CD8-positive, alpha-beta T cell (primary cell): ENCODE measurements at places on chromosomes 5 and 9.

DNA sequence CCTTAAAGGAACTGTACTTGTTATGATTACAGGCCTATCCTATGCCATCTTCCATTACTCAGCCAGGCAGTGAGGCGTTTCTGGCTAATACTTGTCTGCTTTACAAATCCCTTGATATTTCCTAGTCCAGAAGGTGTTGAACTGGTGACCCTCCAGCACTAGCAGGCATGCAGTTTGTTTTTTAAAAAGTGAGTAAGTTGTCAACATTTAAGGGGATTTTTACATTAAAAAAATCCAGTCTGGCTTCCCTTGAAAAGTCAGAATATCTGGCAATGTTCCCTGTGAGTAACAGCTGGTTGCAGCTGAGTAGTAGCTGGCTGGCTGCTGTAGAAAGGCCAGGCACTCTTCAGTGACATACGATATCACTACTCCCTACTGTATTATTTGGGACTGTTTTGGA, 21.8 kb downstream of the GRIN3A start:
- no peak for DNase-seq

- no peak for DNase-seq
Observed at GRCh38 chr5:36701085-36701698, 94.8 kb downstream of the SLC1A3 start.

- no peak for DNase-seq
Observed at GRCh38 chr5:123425431-123425830, 2.2 kb upstream of the CEP120 start.

DNA sequence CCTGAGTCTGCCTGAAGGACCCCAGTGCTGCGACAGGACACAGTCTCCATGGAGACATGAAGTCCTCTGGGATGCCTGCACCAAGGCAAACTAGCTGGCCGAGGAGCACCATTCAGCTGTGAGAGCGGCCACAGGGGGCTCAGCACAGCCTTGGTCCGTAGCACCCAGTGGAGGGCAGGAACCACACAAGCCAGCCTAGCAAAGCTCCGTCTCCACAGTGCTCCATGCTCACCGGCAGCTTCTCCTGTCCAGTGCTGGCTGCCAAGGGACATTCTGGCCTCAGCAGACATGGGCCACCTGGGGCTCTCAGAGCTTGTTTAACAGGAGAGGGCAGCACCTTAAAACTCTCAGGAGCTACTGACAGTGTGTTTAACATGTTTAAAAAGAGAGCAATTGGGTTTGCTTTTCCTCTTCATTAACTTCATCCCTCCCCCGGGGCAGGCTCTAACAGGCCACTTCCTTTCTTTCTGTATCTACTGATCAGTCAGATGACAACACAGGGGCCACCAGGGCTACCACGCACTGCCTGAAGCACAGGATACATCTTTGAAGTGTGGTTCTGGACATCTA, 57.0 kb downstream of the SECISBP2 start:
- no peak for DNase-seq

- no peak for DNase-seq
Observed at GRCh38 chr9:135156525-135157510, 69.3 kb downstream of the OLFM1 start.
